ENCODE measurements at places on chromosomes 2 and 18. TPM values are rescaled to one million over a fixed set of nuclear protein-coding genes. Genes with fewer than 3 reads are reported as not detected.

FAP gene
- total RNA-seq: not detected

DNA sequence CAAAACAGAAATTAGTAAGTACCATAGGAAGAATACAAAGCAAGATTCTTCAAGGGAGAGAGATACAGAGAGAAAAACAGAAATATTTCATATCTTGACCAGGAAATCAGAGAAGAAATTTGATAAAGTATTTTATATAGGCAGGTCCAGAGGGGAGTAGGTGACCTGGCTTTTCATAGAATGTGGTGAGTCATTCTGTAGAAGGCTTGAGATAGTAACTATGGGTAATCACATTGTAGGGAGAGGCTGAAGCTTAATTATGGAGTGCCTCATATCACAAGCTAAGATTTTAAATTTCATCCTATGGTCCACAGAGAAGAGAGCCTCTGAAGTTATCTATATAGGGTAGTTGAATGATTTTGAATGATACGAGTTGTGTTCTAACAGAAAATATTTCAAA is 195.0 kb upstream of the CYRIA start:
- DNase-seq: no peak

GRCh38 chr2:100417711-100418124 is 250 bp upstream of the CHST10 start:
- no peak for DNase-seq

- peak; percentile 74 for DNase-seq
Measured at GRCh38 chr2:135985826-135986393, 484 bp upstream of the DARS1 start.

MRPL44 gene
- total RNA-seq: 20.1 TPM

GRCh38 chr2:39542523-39542922 is 105.4 kb upstream of the MAP4K3 start:
- no peak for DNase-seq

GRCh38 chr2:83172841-83173240 is 1286.2 kb downstream of the SUCLG1 start:
- no peak for DNase-seq

DNA sequence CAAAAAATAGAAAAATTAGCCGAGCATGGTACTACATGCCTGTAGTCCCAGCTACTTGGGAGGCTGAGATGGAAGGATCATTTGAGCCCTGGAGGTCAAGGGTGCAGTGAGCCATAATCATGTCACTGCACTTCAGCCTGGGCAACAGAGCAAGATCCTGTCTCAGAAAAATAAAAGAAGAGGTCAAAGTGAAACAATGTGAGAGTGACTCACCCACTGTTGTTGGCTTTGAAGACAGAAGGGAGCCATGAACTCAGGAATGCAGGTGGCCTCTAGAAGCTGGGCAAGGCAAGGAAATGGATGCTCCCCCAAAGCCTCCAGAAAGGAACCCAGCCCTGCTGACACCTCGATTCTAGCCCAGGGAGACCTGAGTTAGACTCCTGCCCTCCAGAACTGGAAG is 3.7 kb upstream of the TMEM214 start:
- no peak for DNase-seq

- no peak for DNase-seq
Measured at GRCh38 chr2:234986876-234987720, 35.3 kb downstream of the SH3BP4 start.

LIMS4 gene
- 4.0 TPM for total RNA-seq

- peak; percentile 68 for DNase-seq
Measured at GRCh38 chr2:126657148-126657635, 1.2 kb downstream of the GYPC start.

DNA sequence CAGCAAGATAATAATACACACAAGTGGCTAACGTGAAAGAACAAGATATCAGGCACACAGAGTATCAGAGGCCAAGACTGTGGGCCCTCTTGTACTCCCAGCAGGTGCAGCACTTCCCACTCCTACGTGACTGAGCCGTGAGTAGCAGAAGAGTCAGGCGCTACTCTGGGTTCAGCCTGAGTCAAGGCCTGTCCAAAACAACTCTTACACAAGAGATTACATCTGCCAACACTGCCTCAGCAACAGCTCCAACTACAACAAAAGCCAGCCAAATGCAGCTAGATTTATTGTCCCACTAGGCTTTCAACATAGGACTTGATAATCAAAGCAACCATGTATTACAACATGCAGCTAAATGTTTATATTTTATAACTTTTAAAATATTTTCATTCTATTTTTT is 56.2 kb downstream of the ITSN2 start:
- no peak for DNase-seq

DNA sequence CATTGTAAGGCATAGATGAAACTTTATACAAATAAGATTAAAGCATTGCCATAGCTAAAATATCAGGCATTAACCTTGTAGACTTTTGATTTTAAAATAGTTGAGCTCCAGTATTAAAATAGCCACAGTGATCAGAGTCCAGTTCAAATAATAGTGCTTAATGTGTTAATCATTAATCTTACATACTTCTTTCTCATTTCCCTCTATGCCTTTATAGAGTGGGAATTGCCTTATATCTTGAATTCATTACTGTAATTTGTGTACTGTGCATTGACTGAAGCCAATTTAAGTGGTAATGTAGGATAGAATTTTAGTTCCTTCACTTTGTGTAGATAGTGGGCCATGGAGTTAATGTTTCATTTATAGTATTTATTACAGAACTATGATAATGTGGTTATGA is 549.2 kb upstream of the VWC2L start:
- DNase-seq: no peak

GRCh38 chr2:147679955-147680531 is 164.8 kb upstream of the ACVR2A start:
- DNase-seq: no peak
